ENCODE measurements at places on chromosomes 5 and 9. TPM values are rescaled to one million over a fixed set of nuclear protein-coding genes. Genes with fewer than 3 reads are reported as not detected.

ADGRD2 gene
- 0.29 TPM for total RNA-seq

CDX1 gene
- total RNA-seq, result not detected

NKD2 gene
- 14.2 TPM for total RNA-seq

LECT2 gene
- total RNA-seq, result not detected

FCN1 gene
- total RNA-seq, result 3.1 TPM

PCDHB7 gene
- 2.4 TPM for total RNA-seq

KCNIP1 gene
- not detected for total RNA-seq

ZBTB5 gene
- total RNA-seq, result 12.6 TPM

ZNF474 gene
- 0.26 TPM for total RNA-seq

PCA3 gene
- total RNA-seq, result not detected

ESM1 gene
- total RNA-seq, result not detected

CDC26 gene
- total RNA-seq, result 26.6 TPM

FBLL1 gene
- 0.83 TPM for total RNA-seq

ANKRD34B gene
- not detected for total RNA-seq

FAM174A gene
- total RNA-seq, result 13.3 TPM

IL7R gene
- total RNA-seq, result 34.9 TPM

TMEFF1 gene
- total RNA-seq, result not detected

SHISAL2B gene
- total RNA-seq, result not detected

DDX4 gene
- total RNA-seq, result not detected

ITK gene
- 4.7 TPM for total RNA-seq

LHX3 gene
- not detected for total RNA-seq

GABRP gene
- total RNA-seq, result 0.42 TPM

CDKN2B gene
- total RNA-seq, result 6.1 TPM

CTXN3 gene
- total RNA-seq, result not detected

UQCRQ gene
- total RNA-seq, result 558 TPM
